ENCODE measurements at places on chromosomes 2 and 18.

- no peak for DNase-seq
Measured at GRCh38 chr2:128835342-128835855, 516.7 kb upstream of the HS6ST1 start.

- DNase-seq = no peak
Measured at GRCh38 chr2:141399270-141399669, 731.5 kb downstream of the LRP1B start.

GRCh38 chr2:200199576-200200263 is 106.8 kb upstream of the SPATS2L start:
- DNase-seq = no peak

- peak; percentile 21 for DNase-seq
Measured at GRCh38 chr2:137838255-137839092, 125.8 kb upstream of the HNMT start.

- no peak for DNase-seq
Measured at GRCh38 chr18:56647951-56648893, 2.9 kb upstream of the WDR7 start.

GRCh38 chr2:26243470-26244308 is 743 bp downstream of the HADHA start:
- DNase-seq = no peak

- DNase-seq = no peak
Measured at GRCh38 chr2:26457695-26458364, 20.1 kb downstream of the OTOF start.

DNA sequence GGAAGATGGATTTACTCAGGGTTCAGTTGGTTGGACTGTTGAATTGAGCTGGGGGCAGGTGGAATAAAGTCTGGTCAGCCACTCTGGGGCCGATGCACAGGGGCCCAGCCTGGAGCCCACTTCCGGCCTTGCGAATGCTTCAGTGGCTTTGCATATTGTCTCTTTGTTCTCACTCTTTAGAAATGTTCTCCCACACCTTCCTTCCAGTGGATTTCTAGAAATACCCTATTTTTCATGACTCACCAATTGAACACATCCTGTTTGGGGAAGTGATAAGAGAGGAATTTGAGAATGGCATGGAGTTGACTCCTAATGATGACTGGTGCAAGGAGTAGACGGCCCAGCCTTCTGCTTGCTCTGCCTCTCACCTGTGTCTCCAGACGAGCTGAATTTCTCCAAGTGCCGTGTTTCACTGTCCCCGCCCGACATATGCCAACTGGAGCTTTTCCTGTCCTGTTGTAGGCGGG is 28.1 kb downstream of the ASAP2 start:
- no peak for DNase-seq

DNA sequence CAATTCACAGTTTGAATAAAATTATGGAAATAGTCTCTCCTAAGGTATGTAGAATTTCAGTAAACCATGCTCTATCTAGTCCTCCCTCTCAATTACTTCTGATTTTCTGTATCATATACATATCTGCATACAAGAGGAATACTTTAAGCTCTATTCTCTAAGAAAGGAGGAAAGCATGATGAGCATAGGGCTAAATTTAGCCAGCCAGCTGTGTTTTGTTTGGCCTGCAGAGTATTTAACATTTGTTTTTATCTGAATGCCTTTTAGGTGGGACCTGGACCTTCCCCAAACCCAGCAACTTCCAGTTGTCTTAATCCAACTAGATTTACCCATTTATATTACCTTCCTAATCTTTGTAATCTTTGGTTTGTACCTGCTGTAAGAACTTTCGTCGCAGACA is 42.2 kb upstream of the FAM117B start:
- DNase-seq = no peak

DNA sequence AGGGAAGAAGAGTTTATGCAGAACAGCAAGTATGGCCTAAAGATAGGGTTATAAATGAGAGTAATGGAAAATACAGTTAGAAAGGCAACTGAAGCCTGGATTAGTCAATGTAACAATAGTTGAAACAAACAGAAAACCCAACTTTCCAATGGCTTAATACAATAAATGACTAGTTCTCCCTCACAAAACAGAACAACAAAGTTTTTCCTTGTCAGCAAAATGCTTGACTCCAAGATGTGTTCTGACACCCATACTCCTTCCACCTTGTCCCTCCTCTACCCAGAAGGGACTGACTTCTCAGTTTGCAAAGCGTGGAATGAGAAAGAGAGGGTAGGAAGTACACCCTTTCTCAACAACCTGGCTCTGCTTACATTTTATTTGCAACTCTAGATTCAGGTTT is 191.4 kb upstream of the OSR1 start:
- DNase-seq = no peak

- DNase-seq = no peak
Measured at GRCh38 chr2:18312818-18313217, 247.6 kb downstream of the RDH14 start.

DNA sequence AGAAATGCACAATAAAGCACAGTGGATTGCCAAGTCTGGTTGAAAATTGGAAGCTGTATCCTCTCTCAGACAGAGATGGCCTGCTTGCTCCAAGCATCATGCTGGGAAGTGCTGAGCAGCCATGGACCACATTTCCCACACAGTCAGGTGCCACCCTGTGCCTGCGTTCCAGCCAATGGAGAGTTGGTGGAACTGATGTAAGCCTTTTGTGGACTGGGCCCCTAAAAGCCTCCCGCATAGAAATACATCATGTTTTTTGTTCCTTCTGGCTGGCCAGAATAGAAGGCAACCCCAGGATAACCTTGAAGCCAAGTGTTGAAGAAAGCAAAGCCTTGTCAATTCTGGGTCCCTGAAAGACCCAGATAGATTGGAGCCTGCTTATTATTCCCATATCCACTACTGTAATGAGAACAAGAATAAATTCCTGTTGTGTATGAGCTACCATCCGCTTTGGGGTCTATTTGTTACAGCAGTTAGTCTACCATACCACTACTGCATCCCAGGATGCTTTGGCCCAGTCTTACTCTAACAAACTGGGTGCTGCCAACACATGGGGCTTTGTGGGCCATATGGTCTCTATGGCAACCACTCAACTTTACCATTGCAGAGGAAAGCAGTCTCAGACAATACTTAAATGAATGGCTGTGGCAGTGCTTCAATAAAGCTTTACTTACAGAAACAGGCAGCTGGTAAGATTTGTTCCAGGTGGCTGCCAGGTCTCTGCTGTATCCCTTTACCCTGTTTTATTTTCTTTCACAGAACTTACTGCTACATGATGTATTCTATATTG is 65.4 kb downstream of the POLE4 start:
- DNase-seq = no peak

- DNase-seq = peak; percentile 61
Measured at GRCh38 chr18:49135877-49136276, 185.1 kb upstream of the SMAD7 start.

DNA sequence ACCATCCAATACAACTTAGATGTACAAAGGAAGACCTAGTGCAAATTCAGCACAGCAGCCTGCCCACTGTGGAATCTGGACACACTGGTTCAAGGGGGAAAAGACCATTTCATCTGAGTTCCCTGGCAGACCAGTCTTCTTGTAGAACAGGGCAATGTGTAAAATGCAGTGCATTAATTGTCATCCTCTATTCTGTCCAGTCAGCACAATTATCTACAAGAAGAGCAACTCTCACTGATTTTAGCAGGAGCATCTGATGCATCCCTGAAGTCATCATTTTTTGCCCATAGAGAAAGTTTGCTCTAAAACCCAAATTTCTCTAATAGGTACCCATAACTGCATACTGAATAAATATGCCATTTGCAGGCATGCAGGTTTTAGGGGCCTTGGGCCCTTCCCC is 81.8 kb upstream of the LYPD1 start:
- DNase-seq = no peak

DNA sequence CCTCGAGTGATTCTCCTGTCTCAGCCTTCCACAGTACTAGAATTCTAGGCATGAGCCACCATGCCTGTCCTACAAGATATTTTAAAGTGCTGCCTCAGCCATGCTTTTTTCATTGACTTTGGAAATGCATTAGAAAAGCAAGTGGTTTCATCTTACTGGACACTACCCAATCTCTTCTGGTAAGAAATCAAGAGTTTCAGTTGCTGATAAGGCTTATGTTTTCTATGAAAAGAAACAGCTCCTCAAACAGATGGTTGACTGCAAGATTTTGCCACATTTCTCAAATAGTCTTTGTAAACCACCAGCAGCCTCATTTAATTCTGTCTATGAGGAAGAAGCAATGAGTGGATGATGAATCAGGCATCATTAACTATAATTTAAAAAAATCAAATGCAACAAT is 264.5 kb upstream of the LRP1B start:
- DNase-seq = no peak

- DNase-seq = no peak
Measured at GRCh38 chr2:217892560-217892959, 110.2 kb downstream of the TNS1 start.

DNA sequence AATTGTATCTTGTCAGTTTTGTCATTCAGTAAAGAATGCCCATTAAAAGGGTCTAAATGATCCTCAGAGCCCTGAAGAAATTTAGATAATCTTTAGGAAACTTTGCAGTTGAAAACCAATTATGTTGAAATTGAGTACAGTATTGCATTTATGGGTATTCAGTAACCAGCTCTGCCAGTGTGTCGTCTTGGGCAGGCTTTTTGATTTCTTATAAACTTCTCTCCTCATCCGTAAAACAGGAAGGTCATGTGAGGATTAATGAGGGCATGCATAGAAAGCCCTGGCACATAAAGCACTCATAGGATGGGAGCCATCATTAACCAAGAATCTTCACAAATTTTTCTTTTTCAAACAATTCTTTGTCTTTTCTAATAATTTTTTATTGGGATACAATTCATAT is 14.8 kb downstream of the PNO1 start:
- DNase-seq = no peak
